ENCODE measurements at places on chromosomes 3 and 15. TPM values are rescaled to one million over a fixed set of nuclear protein-coding genes. Genes with fewer than 3 reads are reported as not detected.

DNA sequence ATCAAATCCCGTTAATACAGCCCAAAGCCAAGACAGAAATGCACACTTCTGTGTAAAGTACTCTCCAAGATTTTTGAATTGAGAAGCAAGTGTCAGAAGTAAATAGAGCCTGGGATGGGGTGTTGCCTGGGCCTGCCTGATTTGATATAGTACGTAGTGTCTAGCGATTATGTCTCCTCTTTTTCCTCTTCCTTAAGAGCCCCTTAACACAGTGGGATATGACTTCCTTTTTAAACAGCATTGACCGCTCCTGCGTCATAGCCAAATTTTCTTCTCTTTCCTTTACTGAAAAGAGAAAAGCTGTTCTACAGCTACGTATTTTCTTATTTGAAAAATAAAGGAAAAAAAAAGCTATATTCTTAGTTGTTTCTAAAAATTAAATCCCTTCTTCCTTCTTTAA lies 97.7 kb downstream of the PLCL2 start:
- ATAC-seq: no peak

DNA sequence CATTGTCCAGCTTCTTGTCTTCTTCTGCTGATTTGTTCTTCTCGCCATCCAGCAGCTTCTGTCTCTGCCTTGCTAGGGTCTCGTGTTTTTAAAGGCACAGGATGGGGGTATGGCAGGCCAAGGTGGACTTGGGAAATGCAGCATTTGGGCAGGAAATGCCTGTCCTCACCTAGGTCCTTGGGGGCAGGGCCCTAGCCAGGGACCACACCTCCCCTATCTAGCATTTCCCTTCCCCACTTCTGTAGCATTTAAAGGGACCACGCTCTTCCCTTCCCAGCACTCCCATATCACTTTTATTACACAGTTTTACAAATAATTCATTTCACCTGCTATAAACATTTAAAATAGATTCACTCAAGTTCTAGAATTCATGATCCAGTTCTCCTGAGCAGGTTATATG lies 315.4 kb upstream of the LMCD1 start:
- no peak for ATAC-seq

DNA sequence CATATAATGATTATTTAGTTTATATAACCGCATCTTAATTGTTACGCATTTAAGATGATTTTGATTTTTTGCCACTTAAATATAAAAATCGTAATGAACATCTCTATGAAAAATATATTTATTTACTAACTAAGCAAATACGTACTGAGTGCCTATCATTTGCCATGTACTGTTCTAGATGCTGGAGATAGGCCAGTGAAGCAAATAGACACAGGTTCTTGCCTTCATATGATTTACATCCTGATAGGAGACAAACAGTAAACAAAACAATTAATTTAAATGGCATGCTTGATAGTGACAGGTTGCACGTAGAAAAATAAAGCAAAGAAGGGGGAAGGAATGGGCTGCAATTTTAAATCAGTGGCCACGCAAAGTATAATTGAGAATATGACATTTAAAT lies 217.2 kb downstream of the KCNH8 start:
- no peak for ATAC-seq

The RBPMS2 gene
- total RNA-seq: 1.7 TPM

- ATAC-seq: no peak
These were observed 459.4 kb upstream of the CBLB start for GRCh38 chr3:106328224-106328623.

DNA sequence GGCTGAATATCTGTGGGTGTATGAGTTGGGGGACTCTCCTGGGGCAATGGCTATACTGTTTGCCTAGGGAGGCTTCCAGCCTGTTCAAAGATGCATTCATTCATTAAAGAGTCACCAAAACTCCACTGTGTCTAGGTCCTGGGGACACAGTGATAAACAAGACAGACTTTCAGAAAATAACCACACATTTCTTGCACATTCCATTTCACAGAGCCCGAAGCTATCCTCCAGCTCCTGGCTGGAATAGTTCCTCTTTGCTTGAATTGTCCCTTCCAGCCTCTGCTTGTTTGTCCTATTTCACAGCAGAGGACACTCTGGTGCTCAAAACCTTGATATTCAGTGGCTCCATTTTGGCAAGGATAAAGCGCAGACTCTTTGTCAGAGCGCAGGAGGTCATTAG lies 61.7 kb upstream of the ITGA11 start:
- no peak for ATAC-seq

DNA sequence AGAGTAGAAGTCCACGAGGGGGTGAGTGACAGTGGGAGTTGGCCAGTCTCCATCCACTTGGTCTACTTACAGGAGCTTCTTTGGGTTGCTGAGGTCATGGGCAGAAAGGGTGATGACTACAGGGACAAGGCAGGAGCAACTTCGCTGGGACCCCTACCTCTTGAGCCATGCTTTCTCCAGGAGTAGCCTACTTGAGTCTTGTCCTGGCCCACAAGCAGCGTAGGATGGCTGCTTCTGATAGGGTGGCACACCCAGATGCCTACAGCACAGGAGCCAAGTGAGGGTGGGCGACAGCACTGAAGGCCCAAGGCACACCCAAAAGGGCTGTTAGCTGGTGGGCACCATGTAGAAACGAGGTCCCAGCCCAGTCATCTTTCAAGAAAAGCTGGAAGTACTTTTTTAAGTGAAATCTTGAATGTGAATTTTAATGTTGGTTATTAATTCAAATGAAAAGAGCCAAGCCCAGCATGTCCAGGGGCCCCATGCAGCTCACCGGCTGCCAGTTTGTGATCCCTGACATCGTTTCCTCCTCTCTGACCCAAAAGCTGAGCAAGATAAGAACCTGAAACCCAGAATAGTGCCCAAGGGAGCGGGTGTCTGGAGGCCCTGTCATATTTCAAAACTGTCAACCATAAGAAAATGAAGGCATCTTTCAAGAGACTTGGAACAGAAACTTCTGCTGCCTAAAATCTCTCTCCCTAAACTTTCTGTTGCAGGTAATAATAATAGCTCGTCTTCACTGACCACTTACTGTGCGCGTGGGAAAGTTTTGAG lies 2.2 kb upstream of the CPEB1 start:
- no peak for ATAC-seq

GRCh38 chr15:77044228-77045042 lies 26.5 kb downstream of the TSPAN3 start:
- ATAC-seq: peak; percentile 88

DNA sequence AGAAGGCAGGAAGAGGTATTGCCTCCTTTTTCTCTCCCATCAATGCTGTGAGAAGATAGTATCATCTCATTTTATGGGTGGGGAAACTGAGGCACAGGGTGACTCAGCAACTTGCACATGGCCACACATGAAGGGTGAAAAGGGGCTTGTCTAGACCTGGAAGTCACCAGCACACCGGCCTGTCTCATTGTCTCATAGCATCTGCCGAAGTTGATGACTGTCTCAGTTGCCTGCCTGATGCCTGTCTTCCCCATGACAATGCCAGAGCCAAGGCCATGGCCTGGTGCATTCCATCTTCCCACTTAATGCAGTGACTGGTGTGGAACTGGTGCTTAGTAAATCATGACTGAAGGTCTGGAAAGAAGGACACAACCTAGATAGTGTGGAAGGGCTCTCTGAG lies 27.9 kb upstream of the PRR23E start:
- no peak for ATAC-seq

DNA sequence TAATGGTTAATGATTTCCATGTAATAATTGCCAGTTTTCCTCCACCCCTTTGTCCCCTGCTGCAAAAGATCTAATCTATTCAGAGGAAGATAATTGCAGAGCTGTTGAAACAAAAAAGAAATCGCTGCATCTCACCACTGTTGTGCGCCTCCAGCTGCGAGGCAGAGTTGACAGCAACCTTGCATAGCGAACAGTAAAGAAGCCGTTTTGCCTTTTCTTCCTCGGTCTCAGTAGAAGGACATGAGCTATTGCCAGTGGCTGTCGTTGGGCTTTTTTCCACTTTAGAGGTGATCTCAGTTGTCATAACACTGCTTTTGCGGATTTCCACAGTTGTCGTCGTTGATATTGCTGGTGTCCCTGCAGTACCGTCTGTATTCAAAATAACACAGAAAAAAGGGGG lies 314.2 kb downstream of the ZNF385D start:
- peak; percentile 49 for ATAC-seq

DNA sequence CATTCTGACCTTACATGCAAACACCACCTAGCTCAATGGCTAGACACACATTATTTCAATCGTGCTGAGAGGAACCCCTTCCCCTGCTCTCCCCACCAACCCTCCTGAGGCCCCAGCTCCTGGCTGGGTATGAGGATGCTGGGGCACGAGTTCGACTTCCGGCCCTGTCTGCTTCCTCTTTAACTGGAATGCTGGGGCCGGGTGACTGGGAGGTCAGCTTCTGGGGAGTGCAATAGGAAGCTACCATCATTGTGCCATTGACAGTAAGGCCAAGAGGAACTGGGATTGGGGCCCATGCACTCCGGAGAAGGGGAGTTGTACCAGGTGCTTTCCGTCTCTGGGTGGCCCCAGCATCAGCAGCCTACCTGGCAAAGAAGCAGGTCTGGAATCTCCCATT lies 15.6 kb upstream of the TLE3 start:
- ATAC-seq: no peak

The PLA2G4B gene
- total RNA-seq: 6.4 TPM

The KNG1 gene
- total RNA-seq: 0.05 TPM

DNA sequence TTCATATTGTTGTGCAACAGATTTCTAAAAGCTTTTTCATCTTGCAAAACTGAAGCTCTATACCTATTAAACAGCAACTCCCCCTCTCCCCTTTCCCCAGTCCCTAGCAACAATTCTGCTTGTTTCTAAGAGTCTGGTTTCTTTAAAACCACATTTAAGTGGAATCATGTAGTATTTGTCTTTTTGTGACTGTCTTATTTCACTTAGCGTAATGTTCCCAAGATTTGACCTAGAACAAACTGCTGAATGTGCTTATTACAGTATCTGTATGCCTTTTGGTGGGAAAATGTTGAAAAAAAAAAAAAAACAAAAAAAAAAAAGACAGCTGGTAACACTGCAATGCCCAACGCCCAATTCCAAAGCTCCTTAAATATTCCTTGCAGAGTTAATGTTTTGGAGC lies 19.5 kb upstream of the SPESP1 start:
- ATAC-seq: no peak

DNA sequence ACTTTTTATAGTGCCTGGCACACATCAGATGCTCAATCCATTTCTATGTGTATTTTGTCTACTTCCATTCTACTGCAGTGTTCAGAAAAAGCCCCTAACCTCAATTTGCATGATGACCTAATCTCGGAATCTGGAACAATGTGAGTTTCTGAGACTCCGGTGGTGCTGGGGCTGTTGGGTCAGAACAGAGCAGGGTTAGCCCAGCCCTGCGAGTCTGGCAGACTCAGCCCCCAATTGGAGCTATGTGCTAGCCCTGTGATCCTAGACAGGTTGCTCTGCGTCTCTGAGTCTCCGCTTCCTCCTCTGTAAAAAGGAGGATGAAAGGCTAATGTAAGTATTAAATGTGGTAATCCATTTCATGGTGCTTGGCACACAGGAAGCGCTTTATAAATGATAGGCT lies 95.0 kb upstream of the ICE2 start:
- ATAC-seq: peak; percentile 20

DNA sequence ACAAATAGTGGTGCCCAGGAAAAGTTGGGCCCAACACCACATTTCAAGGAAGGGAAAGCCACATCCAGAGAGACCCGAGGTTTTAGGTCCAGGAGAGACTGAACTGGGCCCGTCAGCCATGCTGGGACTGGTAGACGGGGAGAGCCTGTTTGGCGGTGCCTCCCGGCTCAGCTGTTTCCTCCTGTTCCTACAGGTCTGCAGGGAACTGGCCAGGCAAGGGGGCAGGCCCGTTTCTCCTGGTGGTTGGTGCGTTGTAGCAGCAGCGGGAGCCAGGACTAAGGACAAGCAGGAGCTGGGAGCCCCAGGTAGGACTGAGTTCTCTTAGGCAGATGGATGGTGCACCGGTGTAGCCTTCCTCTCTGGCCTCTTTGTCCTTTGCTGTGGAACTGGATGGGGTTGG lies 3.9 kb downstream of the PRKCD start:
- no peak for ATAC-seq

DNA sequence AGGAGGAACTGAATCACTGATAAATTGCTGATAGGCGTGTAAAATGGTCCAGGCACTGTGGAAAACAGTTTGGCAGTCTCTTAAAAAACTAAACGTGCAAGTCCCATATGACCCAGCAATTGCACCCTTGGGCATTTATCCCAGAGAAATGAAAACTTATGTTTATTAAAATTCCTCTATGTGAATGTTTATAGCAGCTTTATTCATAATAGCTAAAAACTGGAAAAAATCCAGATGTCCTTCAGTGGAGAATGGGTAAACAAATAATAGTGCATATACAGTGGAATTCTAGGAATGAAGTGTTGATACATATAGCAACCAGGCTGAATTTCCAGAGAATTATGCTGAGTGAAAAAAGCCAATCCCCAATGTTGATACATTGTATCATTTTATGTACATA lies 482.2 kb upstream of the PDZRN3 start:
- no peak for ATAC-seq

DNA sequence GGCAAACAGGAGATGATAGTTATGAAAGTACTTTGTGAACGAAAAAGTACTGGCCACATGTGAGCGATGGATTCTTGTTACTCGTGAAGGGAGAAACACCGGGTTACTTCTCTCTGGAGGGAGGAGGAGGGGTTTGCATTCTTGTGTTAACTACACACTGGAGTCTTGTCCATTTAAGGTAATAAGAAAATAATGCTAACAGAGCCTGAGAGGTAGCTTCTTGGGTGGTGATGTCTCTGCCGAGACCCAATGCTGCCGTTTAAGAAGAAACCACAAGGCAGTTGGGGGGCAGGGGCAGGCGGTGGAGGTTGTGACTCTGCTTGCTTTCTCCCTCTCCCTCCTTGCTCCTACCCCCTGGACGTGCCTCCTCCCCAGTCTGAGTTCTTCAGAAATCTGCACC lies 100.9 kb upstream of the ROPN1 start:
- no peak for ATAC-seq

The PARP15 gene
- 0.05 TPM for total RNA-seq

DNA sequence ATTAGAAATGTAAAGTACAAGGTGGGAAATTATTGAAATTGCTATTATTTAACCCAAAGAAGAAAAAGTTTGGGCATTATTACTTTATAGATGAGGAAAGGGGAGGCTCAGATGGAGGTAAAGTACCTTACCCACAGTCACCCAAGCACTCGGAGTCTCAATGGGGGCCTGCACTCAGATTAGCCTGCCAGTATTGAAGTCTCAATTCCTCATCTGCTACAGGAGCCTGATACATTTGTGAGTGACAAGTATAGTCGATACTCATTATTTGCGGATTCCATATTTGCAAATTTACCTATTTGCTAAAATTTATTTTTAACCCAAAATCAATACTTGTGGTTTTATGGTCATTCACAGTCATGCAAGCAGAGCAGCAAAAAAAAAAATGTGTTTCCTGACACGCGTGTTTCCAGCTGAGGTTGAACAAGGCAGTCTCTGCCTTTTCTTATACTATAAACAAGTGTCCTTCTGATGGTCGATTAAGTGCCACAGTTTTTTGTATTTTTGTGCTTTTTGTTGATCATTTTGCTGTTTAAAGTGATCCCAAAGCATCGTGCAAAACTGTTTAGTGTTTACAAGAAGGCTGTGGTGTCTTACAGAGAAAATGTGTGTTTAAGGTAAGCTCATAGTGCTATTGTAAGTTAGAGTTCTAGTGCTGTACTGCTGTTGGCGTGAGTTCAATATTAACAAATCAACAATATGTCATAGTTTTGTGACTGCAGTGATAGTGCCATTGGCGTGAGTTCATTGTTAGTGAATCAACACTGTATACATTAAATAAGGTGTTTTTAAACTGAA lies 48.0 kb downstream of the ARHGEF26 start:
- ATAC-seq: no peak

GRCh38 chr15:42264795-42265194 lies 8.2 kb upstream of the GANC start:
- ATAC-seq: no peak

The SEMA3F gene
- 3.0 TPM for total RNA-seq
